Frontal cortex (tissue), 4 donors: ENCODE measurements at places on chromosomes 7 and 10. TPM values are rescaled to one million over a fixed set of nuclear protein-coding genes. Genes with fewer than 3 reads are reported as not detected.

DNA sequence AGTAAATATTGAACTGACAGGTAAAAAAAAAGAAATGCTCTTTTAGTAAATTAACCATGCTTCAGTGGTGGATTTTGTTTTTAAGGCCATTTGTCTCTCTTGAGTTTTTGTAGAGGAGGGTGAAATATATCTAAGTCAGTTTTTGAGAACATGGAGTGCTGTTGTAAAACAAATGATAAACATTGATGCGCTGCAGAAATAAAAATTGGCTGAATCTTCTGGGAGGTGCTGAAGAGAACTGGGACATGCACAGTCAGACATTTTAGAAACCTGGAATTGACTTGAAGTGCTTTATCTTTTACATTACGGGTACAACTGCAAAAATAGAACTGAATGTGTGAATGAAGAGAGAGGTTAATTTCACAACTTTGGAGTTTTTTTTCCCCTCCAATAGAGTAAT, 203.0 kb upstream of the HDAC9 start:
- no peak for DNase-seq

The HSPA14 gene
- total RNA-seq: 14.7 TPM

DNA sequence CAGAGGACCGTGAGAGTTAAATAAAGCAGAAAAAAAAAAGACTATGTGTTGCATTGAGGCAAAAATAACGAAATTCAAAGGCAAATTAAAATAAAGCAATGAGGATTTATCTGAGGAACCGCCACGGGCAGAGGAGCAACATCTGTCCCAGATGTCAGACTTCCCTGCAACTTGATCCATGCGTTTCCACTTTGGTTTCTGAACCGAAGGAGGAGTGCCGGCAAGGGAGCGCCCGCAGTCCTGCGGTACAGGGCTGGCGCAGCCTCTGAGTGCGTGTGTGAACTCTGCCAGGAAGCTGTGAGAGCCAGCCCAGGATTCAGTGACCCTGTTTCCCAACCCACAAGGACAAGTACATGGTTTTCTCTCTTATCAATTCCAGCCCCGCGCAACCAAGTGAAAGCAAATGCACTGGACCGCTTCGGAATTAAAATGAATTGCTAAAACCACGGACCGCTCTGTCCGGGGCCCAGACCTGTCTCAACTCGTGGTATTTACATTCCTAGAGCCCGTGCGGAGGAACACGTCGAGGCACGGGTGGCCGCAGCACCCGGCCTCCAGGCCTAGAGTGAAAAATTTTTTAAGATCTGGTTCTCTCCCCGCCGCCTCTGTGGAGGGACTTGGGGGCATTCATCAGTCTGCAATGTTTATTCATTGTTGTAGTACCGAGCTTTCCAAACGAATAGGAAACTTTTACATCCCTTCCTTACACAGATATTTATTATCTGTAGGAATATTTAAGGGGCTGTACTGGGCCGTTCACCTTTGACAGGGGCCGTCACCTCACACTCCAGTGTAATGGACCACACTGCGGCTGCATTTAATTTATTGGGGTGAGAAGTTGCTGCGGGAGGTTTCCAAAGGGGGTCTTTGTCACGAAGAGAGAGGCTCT, 291.5 kb upstream of the NFE2L3 start:
- no peak for DNase-seq

DNA sequence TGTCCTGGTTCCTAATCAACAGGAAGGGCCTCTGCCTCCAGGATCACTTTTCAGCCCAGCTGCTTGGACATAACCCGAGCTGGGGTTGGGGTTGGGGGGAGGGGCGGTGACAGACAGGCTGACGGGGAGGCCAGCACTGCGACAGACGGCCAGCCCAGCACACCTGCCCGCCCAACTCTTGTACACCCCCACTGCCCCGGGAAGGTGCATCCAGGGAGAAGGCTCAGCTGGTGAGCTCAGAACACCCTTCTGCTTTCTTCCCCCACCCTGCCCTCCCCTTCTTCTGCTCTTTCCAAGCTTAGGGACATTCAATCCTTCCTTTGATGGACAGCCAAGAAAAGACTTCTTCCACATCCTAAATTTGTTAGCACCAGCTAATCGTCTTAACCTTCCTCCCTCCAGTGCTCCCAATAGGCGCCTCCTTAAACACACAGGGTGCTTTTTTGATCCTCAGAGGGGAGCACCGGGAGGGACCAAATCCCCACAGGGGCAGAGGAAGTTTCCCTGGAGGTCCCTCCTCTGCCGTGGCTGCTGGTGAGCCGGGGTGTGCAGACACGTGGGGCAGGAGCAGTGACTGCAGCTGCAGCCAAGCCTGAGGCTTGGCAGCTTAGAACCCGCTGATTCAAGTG, 44.7 kb downstream of the COL13A1 start:
- DNase-seq: no peak

- DNase-seq: no peak
Observed at GRCh38 chr10:32338262-32338661, 8.7 kb downstream of the EPC1 start.

DNA sequence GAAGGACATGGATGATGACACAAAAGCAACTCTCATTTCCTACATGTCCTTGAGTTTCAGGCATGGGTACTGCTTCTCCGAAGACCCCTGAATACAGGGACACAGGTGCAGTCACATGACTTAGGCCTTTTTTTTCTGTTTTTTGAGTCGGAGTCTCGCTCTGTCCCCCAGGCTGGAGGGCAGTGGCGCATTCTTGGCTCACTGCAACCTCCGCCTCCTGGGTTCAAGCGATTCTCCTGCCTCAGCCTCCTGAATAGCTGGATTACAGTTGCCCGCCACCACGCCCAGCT, 26.8 kb downstream of the IFT22 start:
- no peak for DNase-seq

GRCh38 chr10:116779076-116779687, 36.8 kb upstream of the HSPA12A start:
- no peak for DNase-seq

GRCh38 chr10:130792096-130792845, 519.2 kb downstream of the TCERG1L start:
- DNase-seq: no peak
